ENCODE measurements at places on chromosomes 1 and 21.

- DNase-seq: no peak
Observed at GRCh38 chr1:231557411-231557810, 28.9 kb downstream of the TSNAX start.

DNA sequence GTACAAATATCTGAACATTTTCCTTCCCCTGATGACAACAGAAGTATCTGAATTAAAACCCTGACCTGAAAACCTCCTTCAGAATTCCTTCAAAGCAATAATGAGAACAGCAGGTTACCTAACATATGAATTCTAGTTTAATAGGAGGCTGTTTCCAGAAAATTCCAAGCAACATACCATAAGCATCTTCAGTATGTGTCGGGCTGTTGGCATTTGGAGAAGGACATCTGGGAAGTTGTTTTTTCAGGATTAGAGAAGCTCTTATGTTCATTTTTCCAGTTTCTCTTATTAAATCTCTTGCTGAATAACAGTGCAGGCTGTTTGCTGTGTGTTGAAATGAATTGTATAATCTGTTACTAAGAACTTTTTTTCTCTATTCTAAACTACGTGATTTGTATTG lies 101.5 kb downstream of the PLA2G4A start:
- peak; percentile 16 for DNase-seq

DNA sequence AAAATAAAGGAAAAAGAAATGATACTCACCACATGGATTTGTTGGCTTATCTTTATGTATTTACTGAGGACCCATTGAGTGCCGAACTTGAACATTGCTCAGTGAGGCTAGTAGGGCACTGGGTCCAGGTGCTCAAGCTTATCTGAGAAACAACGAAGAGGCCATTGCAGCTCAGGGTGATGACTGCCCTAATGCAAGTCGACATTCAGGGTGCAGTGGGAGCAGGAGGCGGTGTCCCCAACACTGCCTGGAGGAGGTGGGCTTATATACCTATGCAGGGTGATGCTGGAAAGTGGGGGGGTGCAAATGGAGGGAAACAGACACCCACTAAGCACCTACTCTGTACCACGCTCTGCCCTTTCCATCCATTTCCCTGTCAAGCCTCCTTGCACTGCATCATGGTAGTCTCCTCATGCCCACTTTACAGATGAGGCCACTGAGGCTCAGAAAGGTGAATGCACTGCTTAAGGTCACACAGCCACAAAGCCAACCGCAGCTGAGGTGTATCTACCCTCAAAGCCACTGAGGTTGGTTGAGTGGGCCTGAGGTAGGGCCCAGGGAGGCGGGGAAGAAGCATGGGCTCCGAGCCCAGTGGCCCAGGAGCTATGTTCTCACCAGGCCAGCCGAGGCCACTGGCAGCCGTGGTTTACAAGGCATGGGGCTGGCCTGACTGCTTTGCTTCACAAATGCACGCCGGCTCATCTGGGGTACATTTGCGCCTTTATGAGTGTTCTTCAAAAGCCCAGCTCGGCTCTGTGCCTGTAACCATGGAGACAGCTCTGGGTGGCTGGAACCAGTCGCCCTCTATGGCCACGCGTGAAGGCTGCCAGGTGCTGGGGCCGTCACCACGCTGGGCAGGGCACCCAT lies 103.8 kb downstream of the EPHB2 start:
- DNase-seq: no peak

DNA sequence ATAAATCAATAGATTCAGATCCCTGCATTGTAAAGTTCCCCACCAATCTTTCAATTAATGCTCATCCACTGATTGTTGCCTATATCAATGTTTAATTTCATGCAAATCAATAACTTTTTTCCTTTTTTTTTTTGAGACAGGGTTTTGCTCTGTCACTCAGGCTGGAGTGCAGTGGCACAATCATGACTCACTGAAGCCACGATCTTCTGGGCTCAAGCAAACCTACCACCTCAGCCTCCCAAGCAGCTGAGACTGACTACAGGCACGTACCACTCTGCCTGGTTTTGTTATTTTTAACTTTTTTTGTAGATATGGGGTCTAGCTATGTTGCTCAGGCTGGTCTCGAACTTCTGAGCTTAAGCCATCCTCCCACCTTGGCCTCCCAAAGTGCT lies 25.7 kb downstream of the DIO1 start:
- no peak for DNase-seq

GRCh38 chr1:91774520-91775203 lies 111.3 kb downstream of the TGFBR3 start:
- no peak for DNase-seq

DNA sequence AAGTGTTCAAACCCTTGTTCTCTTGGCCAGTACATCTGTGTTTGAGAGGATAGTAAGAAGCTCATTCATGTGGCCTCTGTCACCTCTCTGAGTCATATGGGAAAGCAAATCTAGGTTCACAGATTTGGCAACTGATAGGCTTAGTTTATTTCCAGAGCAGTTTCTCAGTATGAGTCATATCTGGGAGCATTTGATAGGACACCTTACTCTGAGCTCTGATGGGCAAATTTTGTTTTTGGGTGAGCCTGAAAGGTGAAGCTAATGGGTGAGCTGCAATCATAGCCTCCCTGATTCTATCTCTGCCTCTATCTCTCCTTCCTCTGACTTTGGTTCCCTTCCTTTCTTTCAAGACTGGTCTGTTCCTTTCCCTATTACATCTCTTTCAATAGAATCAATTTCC lies 134.4 kb downstream of the S1PR1 start:
- peak; percentile 34 for DNase-seq

- peak; percentile 3 for DNase-seq
Observed at GRCh38 chr1:233790662-233791371, 113.7 kb upstream of the SLC35F3 start.

DNA sequence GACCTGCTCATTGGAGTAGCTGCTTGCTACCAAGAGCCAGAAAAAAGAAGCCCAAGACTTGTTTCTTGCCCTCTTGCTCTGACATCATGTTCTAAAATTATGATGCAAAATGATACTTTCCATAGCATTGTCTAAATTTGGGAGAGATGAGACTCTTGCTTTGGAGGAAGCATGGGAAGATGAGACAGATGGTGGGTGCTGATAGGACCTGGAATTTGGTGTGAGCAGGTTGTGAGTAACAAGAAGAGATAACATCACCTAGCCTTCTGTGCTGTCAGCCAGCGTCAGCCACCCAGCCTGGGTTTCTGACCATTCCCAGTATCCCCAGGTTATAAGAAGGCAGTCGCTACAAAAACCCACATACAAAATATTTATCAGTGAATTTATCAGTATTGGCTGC lies 67.1 kb upstream of the GCLM start:
- DNase-seq: no peak

- DNase-seq: no peak
Observed at GRCh38 chr1:161359291-161359690, 8.4 kb downstream of the CFAP126 start.

- no peak for DNase-seq
Observed at GRCh38 chr1:167871331-167871730, 42.6 kb downstream of the ADCY10 start.

DNA sequence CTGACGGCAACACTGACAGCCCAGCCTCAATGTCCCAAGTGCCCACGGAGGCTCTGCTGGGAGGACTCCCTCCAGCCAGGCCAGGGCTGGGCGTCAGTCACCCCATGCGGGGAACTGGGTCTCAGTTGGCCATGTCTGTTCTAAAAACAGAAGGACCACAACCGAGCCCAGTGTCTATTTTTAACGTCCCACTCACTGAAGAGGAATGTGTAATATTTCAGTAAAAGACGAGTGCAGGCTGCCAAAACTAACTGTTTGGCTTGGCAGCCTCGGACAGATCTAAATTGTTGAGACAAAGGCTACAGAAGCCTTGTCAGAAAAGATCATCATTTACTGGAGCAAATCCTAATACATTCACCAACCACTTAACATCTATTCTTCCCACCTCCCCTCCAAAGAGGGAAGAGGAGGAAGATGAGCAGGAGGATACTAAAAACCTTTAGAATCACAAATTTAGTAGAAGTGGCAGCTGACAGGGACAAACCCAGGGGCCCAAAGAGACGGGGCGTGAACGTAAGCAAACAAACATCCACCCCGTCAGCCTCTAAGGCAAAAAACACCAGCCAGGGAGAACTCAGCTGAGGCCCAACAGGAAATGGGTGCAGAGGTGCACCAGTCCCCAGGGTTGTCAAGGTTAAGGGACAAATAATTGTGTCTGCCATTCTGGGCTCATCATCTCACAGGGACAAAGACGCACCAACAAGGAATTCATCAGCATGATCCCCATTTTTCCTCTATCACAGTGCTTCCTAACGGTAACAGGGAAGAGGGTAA lies 18.7 kb downstream of the C1orf198 start:
- DNase-seq: peak; percentile 80

Data from AG04450 (cell line).